Psoas muscle (tissue), 8 donors: ENCODE measurements at places on chromosomes 7 and 10. TPM values are rescaled to one million over a fixed set of nuclear protein-coding genes. Genes with fewer than 3 reads are reported as not detected.
A peak's percentile ranks its signal among the peaks of the same experiment; 100 is the strongest.

GRCh38 chr7:44637788-44638594, 31.6 kb downstream of the OGDH start:
- DNase-seq: peak; percentile 64

DNA sequence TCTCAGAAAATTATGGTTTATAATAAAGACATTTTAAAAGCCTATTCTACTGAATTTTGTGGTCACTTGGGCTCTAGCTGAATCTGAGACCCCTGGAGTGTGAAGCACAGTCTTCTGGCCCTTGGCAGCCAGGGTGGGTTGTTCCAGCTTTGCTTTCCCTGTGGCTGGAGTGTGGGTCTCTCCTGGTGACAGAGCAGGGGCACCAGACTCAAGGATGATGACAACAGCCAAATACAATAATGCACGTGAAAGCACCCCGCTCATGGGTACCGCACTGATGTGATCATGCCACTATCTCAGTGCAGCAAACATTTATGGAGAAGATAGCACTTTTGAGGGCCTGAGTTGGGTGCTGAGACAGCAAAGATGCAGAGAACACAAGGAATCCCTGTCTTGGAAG, 134.8 kb upstream of the ADAM12 start:
- DNase-seq: no peak

DNA sequence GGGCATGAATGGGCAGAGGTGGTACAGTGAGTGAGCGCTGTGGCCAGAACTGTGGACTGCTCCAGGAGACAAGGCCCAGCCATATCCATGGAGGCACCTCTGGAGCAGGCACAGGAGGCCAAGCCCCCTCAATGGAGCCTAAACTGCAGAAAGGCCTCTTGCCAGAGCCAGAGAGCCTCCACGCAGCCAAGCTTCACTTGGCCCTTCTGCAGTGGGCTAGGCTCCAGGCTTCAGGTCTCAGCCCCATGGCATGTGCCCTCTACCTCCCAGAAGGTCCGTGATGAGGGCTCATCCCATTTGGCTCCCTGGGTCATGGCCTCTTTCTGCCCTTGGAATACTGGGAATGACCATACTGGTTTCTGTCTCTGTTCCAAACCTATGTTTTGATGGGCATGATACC, 8.9 kb downstream of the PDE1C start:
- DNase-seq: no peak

DNA sequence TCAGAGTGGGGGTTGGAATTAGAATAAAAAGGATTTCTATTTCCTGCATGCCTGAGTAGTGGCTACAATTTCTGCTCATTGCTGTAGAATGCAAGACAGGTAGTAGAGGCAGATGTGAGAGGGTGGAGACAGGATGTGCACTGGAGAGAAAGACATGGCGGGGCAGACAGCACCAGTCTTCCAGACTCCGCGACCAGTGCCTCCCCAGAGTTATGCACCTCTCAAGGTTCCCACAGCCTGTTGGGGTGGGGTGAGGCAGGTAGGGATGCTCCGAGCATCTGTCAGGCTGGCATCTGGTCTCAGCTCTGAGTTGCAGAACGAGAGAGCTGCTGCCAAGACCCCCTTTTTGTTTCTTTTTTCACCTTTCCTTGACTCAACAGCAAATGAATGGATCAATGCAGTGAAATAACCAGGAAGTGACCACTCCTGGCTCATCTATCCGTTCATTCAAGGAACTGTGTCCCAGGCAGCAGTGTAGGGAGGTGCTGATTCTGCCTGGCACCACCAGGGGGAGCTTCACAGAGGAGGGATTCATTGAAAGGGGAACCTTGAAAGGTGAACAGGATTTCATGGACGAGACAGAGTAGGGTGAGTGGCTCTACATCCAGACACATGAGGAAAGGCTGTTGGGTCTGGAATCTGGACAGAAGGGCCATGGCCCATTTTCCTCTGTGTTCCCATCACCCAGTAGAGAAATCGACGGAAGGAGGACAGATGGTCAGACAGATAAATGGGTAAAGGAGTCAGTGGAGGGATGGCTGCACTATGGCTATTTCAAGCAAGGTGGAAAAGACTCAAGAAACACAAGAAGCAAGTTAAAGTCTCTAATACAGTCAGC, 17.2 kb upstream of the SLC18A3 start:
- no peak for DNase-seq

DNA sequence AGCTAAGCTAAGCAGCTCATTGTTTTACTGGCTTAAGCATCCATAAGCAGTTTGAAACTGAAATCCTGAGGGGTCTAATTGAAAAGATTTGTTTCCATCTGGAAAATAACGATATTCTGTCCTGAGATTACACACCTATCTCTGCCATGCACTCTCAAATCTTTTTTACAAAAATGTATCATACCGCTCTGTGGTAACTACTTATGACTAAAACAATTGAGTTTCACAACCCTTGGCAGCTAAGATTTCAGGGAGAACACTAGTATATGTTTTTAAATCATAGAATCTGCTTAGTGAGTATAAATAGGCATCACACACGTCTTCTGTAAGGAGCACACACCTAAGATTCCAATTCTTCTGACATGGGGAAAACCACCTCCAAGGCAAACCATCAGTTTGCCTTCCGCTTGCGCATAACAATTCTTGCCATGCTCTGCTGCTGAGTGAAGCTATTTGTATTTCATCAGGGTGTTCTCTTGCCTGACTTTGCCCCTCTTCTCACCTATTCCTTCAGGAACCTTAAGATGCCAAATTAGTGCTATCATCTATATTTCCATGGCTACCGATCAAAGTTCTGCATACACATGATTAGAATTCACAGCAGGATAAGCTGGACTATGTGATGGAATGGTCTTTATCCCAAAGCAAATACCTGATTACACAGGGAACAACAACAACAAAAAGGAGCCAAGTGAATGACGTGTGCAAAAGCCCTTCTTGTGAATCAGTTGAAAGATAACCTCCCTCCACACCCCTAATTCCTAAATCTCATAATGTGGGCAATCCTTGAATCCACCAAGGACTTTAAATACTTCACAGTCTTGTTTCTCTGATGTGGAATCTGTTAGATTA, 40.9 kb downstream of the PRPF18 start:
- DNase-seq: no peak

DNA sequence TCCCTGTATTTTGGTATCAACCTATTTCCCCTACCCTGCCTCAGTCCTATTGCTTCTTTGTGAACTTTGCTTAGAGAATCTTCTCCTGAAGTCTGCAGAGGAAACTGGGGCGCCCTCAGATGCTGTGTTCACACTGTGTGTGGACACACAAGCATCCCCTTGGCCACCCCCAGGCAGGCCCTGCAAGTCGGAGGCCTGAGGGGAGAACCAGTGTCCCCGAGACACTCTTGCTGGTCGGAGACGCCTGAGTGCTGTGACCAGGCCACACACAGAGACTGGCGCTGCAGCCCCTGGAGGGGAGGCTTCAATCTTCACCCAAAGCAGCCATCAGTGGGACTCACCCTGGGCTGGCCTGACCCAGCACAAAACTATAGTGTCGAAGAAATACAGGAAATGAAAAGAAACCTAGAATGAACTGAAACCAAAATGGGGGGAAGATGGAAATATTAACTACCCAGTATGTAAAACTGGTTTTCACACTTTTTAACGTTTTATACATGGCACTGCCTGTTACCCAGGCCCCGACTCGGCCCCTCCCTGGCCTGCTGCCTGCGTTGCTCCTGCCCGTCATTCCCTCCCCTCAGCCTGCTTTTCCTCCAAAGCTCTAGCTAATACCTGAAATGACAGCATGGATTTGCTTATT, 48.4 kb upstream of the FAM20C start:
- no peak for DNase-seq

DNA sequence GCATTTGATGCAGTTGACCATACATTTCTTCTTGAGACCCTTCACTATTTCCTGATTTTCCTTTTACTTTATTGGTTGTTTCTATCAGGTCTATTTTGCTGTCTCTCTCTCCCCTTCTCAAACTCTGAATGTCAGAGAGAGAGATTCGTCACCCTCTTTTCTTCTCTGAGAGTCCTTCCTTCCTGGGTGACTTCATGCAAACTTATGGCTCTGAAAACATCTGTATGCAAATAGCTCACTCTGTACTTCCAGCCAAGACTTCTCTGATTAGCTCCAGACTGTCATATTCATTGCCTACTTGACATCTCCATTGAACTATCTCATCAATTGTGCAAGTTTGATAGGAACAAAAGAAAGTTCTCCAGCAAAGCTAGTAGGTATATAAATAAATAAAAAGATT, 191.7 kb upstream of the KLF6 start:
- no peak for DNase-seq

DNA sequence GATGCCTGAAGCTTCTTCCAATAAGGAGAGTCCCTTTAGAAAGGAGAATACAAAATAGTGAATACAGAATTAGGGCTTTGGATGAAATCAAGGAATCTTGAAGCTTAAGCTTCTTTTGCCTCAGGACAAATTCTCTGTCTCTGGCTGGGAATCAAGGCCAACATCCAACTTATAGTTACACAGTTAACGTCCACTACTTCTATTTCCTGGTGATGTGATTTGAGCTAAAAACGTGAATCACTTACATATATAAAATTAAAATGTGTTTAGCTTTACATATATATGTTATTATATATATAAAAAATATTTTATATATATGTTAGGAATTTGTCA, 11.4 kb upstream of the INPP5F start:
- no peak for DNase-seq

UCN3 gene
- total RNA-seq: not detected

GRCh38 chr7:158786898-158787297, 42.4 kb downstream of the ESYT2 start:
- DNase-seq: no peak

DNA sequence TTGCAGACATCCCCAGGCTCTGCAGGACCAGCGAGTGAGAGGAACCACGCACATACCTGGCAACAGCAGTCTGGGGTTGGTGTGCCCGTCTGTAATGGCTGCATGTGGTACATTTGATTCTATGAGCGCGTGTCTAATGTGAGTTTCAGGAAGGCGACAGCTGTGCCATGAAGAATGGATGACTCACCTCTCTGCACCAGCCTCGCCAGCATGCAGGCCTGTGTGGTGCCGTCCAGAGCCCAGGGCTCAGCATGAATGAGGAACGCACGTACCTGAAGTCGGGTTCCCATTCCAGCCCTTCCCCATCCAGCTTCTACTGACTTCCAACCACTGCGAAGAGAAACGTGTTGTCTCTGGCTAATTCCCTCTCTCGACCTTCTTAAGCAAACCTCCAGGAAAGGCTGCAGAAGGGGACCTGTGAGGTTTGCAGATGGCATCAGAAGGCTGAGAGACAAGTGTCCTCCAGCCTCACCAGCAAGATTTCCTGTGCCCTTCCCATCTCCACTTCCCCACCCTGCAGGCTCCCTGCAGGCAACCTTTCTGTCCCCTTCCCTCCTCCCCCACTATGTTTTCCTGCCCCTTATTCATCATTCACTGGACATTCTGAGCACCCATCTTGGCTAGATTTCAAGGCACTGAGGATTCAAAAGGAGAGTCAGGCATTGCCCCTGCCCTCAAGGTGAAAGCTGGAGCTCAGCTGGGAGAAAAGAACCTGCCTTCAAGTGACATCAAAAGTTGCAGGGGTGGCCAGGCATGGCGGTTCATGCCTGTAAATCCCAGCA, 54.3 kb downstream of the ASB13 start:
- DNase-seq: no peak

ATOH7 gene
- not detected for total RNA-seq

UTF1 gene
- not detected for total RNA-seq

SORBS1 gene
- 145 TPM for total RNA-seq

- DNase-seq: no peak
Observed at GRCh38 chr10:100826983-100827818, 81.8 kb downstream of the PAX2 start.

GRCh38 chr7:142668495-142668894, 80.8 kb upstream of the PRSS1 start:
- DNase-seq: no peak

DNA sequence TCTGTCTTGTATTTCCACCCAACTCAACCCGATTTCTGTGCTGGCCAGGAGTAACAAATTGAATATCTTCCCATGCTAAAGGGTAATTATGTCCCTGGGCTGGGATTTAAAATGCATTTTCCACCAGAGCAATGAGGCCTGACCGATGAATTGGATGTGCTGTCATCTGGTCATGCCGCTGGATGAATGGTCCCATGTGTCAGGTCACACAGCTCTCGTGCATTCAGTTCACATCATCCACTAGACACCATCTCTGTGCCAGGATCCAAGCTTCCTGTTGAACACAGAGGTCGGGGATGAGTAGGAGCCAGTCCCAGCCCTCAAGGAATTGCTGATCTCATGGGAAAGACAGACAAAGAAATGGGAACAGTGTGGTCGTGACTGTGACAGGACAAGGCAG, 200.8 kb downstream of the ADRA2A start:
- no peak for DNase-seq

DNA sequence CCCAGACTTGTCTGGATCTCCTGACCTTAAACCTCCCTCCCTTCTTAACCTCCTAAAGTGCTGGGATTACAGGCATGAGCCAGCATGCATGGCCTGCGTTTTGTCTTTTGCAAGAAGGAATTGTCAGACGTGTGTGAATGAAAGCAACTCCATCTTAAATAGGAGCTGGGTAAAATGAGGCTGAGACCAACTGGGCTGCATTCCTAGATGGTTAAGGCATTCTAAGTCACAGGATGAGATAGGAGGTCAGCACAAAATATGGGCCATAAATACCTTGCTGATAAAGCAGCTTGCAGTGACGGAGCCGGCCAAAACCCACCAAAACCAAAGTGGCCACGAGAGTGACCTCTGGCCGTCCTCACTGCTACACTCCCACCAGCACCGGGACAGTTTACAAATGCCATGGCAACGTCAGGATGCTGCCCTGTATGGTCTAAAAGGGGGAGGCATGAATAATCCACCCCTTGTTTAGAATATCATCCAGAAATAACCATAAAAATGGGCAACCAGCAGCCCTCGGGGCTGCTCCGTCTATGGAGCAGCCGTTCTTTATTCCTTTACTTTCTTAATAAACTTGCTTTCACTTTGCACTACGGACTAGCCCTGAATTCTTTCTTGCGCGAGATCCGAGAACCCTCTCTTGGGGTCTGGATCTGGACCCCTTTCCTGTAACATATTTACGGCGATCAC, 41.2 kb upstream of the SDK1 start:
- no peak for DNase-seq

- no peak for DNase-seq
Observed at GRCh38 chr7:1490837-1491236, 13.4 kb downstream of the INTS1 start.

TAS2R41 gene
- total RNA-seq: not detected

ADAMTS14 gene
- total RNA-seq: not detected
